ENCODE measurements at places on chromosomes 2 and 18. TPM values are rescaled to one million over a fixed set of nuclear protein-coding genes. Genes with fewer than 3 reads are reported as not detected.

DNA sequence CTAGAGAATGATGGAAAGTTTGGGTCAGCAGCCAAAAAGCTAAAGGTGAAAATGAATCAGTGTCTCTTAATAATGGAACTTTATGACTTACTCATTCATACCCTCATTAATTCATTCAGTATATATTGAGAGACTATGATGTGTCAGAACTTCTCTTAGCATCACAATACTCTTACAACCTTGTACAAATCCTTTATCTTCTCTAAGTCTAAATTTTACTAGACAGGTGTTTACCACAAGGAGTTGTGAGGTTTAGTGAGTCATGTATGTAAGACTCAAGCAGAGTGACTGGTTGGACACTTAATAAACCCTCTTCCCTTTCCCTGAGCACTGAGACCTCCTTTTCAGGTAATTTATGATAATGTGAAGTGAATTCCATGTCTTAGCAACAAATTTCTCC is 129.6 kb downstream of the PPP1R1C start:
- H3K4me3 ChIP-seq: no peak overlapping the region
- no peaks in the 10 kb centered on the region for H3K27me3 ChIP-seq
- H3K4me1 ChIP-seq: no peaks in the 10 kb centered on the region
- no peak overlapping the region for H3K27ac ChIP-seq

GRCh38 chr2:239026711-239027361 is 179.0 kb downstream of the TWIST2 start:
- DNase-seq: no peak
- no peaks in the 10 kb centered on the region for H3K36me3 ChIP-seq
- peak overlapping the region; percentile 12 for H3K27ac ChIP-seq

DNA sequence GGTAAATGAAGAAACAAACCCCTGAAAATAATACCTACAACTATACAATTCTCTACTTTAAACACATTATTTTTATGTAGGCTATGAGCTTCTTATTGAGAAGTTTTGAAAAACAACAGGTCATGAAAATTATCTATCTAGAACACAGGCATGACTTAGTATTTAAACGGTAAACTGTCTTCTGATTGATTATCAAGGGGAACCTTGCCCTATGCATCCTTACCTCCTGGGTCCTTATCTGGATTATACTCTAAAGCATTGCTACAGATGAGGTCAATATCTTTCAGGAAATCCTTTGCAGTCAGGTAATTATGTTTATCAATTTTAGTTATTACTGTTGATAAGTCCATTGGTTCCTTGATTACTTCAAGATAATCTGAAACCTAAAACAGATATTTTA is 144.3 kb downstream of the ATAD2B start:
- H3K27me3 ChIP-seq: no peaks in the 10 kb centered on the region
- no peak for DNase-seq
- no peak overlapping the region for H3K4me3 ChIP-seq
- no peaks in the 10 kb centered on the region for H3K4me1 ChIP-seq

- DNase-seq: no peak
- no peak overlapping the region for H3K27ac ChIP-seq
- no peak overlapping the region for H3K4me3 ChIP-seq
- H3K4me1 ChIP-seq: peaks cover 16% of the 10 kb centered on the region
Measured at GRCh38 chr2:149082079-149082478, 43.6 kb downstream of the LYPD6B start.

GRCh38 chr18:21897811-21898210 is 157.2 kb downstream of the MIB1 start:
- no peak overlapping the region for H3K4me3 ChIP-seq
- H3K27me3 ChIP-seq: no peaks in the 10 kb centered on the region
- H3K36me3 ChIP-seq: no peaks in the 10 kb centered on the region
- peaks cover 12% of the 10 kb centered on the region for H3K4me1 ChIP-seq
- peak; percentile 81 for DNase-seq

DNA sequence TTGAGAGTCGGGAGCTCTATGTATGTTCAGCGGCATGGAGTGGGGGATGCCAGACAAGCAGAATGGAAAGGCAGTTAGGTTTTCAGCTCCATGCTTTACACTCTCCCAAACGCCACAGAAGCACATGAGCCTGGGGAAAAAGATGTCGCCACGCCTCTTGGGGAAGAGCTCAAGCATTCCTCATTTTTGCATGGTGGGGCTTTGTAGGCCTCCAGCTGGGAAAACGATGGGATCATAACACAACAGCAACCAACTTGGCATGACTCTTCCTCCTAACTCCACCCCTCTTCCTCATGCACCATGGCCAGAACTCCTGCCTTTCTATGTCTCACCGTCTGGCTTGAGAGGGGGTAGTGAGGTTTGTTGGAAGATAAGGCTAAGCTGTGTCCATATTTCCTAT is 102.6 kb downstream of the PAX3 start:
- H3K4me1 ChIP-seq: no peaks in the 10 kb centered on the region
- no peaks in the 10 kb centered on the region for H3K36me3 ChIP-seq
- DNase-seq: no peak
- no peak overlapping the region for H3K4me3 ChIP-seq

GRCh38 chr2:151350579-151351195 is 6.7 kb upstream of the TNFAIP6 start:
- H3K27ac ChIP-seq: no peak overlapping the region
- no peak overlapping the region for H3K4me3 ChIP-seq
- DNase-seq: no peak

DNA sequence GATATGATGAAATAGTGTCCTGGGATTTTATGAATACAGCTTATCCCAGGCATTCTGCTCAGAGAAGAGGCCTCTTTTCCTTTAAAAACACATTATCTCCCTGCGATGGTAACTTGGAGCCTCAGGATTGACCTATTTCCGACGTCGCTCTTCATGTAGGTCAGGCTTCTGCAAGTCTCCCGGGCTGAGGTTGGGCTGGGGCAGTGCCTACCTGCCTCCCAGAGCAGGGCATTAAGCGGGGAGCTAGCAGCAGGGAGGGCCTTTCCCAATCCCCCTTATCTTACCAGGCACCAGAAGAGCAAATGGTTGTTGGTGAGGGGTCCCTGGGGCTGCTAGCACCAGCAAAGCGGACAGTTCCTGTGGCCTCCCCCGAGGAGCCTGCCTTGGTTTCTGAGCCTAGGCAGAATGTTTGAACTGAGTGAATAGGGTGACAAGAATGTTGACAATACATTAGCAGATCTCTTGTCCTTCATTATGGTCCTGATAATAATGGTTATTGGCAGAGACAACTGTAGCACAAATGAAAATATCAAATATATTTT is 60.2 kb downstream of the TRPM8 start:
- H3K4me1 ChIP-seq: no peaks in the 10 kb centered on the region
- no peak for DNase-seq

GRCh38 chr2:158529379-158530259 is 72.9 kb downstream of the PKP4 start:
- H3K4me1 ChIP-seq: no peaks in the 10 kb centered on the region
- H3K36me3 ChIP-seq: no peaks in the 10 kb centered on the region
- no peak for DNase-seq
- no peak overlapping the region for H3K4me3 ChIP-seq

GRCh38 chr2:119710281-119710680 is 31.3 kb downstream of the TMEM177 start:
- no peaks in the 10 kb centered on the region for H3K27me3 ChIP-seq
- no peaks in the 10 kb centered on the region for H3K4me1 ChIP-seq
- DNase-seq: no peak
- no peaks in the 10 kb centered on the region for H3K36me3 ChIP-seq

DNA sequence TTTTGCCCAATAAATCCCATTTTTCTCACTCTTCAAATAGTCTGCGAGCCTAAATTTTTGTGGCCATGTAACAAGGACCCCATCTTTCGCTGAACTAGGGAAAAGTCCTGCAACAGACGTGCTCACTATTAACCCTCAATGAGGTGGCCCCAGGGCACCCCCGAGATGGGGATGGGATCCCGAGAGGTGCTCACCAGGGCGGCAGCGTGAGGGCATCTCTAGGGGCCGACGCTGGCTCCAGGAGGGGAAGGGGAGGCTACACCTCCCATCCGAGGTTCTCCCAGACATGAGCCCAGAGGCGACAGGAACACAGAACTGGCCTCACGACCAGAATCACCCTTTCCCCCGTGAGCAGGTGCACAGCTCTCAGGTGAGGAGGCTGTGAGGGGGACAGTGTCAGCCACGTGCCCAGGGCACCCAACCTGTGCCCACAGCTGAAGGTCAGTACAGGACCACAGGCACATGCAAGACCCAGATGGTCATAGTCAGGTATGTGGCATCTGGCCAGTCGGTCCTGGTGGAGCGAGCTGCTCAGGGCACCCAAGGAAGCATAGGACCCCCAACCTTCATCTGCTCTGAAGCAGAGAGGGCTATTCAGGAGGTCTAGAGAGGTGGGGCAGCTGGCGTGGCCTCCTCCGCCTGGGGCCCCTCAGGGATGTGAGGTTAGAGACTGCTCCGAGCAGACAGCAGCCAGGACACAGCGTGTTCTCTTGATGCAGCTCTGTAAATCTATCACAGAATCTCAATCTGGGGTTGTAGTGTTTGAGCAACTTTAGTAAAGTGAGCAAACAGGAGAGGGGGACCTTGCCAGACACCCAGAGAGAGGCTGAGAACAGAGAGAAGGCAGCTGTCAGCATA is 62.8 kb downstream of the PXDN start:
- no peaks in the 10 kb centered on the region for H3K4me1 ChIP-seq
- H3K4me3 ChIP-seq: no peak overlapping the region
- DNase-seq: no peak
- H3K27ac ChIP-seq: no peak overlapping the region
- H3K36me3 ChIP-seq: no peaks in the 10 kb centered on the region
- H3K27me3 ChIP-seq: no peaks in the 10 kb centered on the region

- DNase-seq: no peak
- H3K27ac ChIP-seq: no peak overlapping the region
- H3K4me1 ChIP-seq: no peaks in the 10 kb centered on the region
- no peak overlapping the region for H3K4me3 ChIP-seq
Measured at GRCh38 chr18:42915299-42915698, 200.2 kb downstream of the RIT2 start.

GRCh38 chr2:209988010-209988409 is 14.4 kb upstream of the RPE start:
- no peaks in the 10 kb centered on the region for H3K36me3 ChIP-seq
- no peak overlapping the region for H3K4me3 ChIP-seq
- H3K4me1 ChIP-seq: no peaks in the 10 kb centered on the region
- peaks cover 18% of the 10 kb centered on the region for H3K27me3 ChIP-seq
- H3K27ac ChIP-seq: no peak overlapping the region

ICOS gene
- total RNA-seq: 0.10 TPM

LONRF2 gene
- 1.4 TPM for total RNA-seq

MYL12A gene
- total RNA-seq: 456 TPM

TNS1 gene
- 27.6 TPM for total RNA-seq

Measured in hepatocyte (in vitro differentiated cells).